ENCODE measurements at places on chromosomes 13 and 19.

DNA sequence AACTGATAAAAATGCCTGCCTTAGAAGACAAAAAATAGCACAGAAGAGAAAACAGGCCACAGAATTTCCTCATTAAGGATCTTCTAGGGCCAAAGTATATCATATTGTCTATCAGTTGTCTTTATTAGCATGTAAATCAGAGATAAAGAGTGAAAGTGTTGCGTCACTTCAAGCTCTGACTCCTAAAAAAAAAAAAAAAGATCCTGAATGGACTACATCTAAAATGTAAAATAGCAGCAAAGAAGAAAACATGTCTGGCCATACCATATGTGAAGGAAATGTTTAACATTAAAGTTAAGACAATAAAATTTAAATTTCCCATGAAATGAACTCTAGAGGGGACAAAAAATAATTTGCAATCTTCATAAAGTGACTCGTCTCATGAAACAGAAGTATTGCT, 237.4 kb downstream of the PCDH9 start:
- DNase-seq, result no peak

DNA sequence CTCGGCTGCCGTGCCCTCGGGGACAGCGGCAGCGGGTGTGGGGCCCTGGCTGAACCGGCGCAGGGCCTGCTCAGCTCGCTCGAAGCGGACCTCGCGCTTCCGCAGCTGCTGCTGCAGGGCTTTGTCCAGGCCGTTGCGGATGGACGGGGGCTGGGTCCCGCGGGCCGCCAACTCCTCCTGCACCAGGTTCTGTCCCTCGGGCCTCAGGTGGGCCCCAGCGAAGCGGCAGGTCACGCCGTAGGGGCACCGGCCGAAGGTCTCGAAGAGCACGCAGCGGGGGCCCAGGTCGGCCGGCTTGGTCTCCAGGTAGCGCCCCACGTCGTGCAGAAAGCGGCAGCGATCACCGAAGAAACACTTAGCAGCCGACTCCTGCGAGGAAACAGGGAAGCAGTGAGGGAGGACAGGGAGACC, 1.6 kb downstream of the DUS3L start:
- DNase-seq, result no peak

- DNase-seq, result no peak
Measured at GRCh38 chr13:99057310-99057975, 79.6 kb upstream of the DOCK9 start.

- DNase-seq, result no peak
Measured at GRCh38 chr13:104648291-104648690, 1582.1 kb upstream of the SLC10A2 start.

DNA sequence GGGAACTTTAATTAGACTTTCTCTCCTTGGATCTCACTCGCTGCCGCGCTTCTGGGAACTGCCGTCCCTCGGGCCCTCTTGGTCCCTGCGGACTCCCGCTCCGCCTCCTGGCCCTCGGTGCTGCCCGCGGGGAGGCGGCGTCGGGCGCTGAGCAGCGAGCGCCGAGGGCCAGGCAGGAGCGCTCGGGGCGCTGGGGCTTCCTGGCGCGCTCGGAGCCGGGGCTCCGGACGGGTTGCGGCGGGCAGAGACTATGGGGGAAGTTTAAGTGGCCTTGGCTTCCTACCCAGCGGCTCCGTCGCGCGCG, 704 bp downstream of the CHST8 start:
- DNase-seq, result no peak

DNA sequence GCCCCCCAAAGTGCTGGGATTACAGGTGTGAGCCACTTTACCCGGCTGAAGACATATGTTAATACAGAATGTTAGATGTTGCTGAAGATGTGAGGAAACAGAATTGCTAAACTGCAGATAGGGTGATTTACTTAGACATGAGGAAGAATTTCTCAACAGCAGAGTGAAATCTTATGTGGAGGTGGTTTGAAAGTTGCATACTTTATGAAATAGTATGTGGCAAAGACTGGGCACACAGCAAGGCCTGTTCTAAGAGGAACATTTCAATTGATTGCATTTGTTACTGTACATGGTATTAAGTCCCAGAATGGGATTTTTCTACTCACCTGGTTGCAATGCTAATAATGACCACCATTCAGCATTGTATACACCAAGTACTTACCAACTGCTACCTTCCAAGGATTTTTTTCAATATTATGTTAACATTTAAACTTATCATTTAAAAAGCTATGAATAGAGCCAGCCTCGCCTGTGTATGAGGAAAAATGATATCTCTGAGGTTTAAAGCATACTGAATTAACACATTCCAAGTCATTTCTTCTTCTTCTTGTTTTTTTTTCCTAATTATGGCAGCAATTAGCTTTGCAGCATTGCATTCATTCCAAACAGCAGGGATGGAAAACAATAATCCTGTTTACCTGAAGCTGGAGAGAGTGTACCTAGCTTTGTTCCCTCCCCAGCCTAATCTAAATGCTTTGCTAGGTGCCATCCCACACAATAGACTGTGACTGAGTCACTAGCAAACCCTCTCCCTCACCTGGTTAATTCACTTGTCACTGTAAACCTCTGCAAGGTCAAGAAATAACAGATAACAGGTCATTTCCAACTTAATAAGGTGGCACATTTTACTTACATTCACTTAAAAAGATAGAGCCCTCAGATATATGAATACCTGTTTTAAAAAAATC, 19.4 kb upstream of the KLF5 start:
- DNase-seq, result no peak

DNA sequence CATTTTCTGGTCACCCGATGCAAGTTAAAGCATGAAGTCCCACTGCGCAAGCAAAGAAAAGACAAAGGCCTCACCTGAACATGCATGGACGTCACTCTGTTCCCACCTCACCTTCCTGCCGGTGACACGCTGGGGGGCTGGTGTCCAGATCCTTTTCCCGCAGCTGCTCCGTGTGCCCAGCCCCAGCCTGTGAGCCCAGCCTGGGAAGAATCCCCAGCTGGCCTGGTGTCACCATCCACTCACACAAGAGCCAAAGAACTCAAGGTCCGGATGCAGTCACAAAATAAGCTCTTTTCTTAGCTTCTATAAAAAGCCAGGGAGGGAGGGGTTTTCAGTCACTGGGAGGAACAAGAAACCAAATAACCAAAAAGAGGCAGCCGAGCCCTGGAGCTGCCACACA, 249.9 kb downstream of the COL4A1 start:
- no peak for DNase-seq

DNA sequence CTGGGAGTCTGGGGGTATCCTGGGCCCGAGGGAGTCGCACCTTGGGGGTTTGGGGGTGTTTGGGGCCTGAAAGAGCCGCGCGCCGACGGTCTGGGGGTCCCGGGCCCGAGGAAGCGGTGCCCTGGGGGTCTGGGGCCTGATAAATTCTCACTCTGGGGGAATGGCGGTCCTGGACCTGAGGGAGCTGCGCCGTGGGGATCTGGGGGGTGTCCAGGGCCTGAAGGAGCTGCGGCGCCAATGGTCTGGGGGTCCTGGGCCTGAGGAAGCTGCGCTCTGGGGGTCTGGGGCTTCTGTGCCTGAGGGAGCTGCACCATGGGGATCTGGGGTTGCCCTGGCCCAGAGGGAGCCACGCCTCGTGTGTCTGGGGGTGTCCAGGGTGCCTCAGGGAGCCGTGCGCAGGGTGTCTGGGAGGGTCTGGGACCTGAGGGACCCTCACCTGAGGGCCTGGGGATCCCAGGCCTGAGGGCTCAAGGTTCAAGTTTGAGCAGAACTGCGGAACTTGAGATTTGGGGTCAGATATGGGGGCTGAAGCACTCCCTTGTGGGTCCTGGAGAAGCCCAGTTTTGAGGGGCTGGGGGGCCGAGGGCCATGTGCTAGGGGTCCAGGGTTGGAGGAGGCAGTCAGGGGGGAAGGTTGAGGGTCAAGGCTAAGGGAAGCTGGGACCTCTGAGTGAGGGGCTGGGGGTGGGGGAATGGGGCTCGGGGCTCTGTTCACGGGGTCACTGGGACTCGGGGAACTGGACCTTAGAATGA, 1.1 kb downstream of the HDGFL2 start:
- no peak for DNase-seq

DNA sequence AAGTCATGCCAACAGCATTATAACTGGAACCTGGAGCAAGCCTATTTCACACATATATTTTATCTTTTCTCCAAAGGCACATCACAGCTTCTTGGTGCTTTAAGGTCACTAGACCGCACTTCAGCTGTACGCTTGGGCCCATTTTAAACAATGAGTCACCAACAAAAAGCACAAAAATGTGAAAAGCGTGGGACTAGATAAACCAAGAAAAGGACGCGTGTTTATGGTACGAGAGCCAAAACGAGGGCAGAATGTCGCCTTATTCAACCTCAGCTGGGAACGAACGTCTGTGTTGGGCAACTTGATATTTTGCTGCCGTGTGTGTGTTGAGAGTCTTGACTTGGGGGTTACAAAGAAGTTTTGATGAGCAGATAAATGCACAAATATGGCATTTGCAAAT, 9.2 kb upstream of the EHD2 start:
- DNase-seq, result no peak

GRCh38 chr13:41220401-41220800, 26.0 kb upstream of the KBTBD7 start:
- DNase-seq, result no peak

DNA sequence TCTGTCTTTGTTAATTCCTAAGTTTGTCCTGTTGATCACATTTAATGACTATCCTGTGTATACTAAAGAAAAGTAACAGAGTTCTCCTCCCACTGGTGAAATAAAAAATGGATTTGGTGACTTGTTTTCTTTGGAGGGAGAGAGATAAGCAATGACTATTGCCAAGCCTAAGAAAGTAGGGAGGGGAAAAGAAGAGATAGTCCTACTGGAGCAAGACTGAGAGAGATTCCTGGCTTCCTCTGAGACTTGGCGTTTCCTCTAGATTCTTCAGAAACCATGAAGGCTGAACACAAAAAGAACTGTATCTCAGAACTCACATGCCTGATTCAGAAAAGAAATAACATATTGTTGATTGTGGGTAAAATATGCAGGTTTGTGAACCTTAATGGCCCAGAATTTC, 406.5 kb downstream of the FOXO1 start:
- no peak for DNase-seq

GRCh38 chr13:107202371-107203023, 634.6 kb upstream of the ARGLU1 start:
- peak; percentile 98 for DNase-seq

GRCh38 chr13:21138561-21138960, 37.8 kb downstream of the SKA3 start:
- DNase-seq, result no peak

DNA sequence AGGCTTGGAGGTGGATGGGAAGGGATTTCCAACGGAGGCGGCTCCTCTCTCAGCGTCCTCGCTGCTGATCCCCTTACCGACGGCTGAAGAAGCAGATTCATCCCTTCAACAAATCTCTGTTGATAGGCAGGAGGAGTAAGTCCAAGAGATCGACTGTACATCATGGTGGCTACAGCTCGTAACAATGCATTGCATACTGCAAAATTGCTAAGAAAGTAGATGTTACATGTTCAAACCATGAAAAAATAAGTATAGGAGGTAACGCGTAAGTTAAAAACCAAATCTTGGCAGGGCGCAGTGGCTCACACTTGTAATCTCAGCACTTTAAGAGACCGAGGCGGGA, 468 bp upstream of the SLC39A3 start:
- DNase-seq, result no peak

DNA sequence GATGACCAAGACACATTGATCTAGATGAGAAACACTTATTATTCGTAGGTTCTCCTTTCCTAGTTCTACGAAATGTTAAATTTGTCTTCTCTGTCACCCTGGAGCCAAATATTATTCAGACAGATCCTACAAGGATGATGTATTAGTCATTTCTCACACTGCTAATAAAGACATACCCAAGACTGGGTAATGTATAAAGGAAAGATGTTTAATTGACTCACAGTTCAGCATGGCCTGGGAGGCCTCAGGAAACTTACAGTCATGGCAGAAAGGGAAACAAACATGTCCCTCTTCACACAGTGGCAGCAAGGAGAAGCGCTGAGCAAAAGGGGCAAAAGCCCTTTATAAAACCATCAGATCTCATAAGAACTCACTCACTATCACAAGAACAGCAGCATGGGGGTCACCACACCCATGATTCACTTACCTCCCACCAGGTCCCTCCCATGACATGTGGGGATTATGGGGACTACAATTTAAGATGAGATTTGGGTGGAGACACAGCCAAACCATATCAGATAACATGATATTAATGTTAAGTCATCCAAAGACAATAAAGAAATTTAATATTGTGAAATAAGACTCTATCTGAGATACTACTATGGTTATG, 1248.8 kb upstream of the SLC10A2 start:
- DNase-seq, result no peak

GRCh38 chr19:11196406-11197287, 698 bp downstream of the KANK2 start:
- no peak for DNase-seq

DNA sequence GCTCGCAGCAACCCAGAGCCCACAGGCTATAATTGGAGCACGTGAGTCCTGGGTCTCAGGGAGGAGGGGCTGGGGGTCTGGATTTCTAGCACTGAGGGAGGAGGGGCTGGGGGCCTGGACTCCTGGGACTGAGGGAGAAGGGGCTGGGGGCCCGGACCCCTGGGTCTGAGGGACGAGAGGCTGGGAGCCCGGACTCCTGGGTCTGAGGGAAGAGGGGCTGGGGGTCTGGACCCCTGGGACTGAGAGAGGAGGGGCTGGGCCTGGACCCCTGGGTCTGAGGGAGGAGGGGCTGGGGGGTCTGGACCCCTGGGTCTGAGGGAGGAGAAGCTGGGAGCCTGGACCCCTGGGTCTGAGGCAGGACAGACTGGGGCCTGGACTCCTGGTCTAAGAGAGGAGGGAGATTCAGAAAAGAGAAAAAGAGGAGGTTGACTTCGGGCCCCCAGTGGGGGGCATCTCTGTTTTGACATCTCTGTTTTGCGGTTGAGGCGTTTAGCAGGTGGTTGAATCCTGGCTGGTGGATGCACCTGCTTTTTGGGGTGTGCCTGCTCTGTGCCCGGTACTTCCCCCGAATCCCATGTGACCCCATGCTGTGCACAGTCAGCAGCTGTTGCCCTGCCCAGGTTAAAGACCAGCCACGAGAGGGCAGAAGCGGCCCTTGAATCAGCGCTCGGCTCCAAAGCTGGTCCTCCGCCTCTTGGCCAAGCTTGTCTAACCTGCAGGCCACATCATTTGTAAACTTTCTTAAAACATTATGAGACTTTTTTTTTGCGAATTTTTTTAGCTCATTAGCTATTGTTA, 10.5 kb downstream of the PVR start:
- DNase-seq, result no peak

DNA sequence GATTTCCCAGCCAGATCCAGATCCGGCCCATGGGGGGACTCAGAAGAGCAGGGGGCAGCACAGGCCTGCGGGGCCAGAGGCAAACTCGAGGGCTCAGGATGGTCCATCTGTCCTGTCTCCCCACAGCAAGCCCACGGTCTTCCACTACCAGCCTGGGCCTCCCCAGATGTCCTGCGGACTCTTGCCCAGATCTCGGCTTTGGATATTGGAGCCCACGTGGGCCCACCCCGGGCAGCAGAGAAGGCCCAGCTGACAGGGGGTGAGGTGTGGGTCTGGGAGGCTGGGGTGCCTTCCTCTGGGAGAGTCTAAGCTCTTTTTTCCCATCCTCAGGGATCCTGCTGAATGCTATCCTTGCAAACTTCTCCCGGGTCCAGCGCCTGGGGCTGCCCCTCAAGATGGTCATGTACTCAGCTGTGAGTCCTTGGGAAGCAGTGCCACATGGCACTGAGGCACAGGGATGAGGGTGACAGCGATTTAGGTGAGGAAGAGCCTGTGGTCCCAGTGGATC, 3.4 kb downstream of the ACP4 start:
- no peak for DNase-seq

Data from kidney capillary endothelial cell (primary cell).